KBM-7 (cell line): ENCODE measurements at places on chromosomes 3 and 15.

- DNase-seq = no peak
Observed at GRCh38 chr15:85874236-85874635, 79.5 kb upstream of the KLHL25 start.

- no peak for DNase-seq
Observed at GRCh38 chr15:48422401-48422800, 91.2 kb downstream of the DUT start.

GRCh38 chr3:63245726-63246241, 32.3 kb upstream of the SYNPR start:
- DNase-seq = no peak

DNA sequence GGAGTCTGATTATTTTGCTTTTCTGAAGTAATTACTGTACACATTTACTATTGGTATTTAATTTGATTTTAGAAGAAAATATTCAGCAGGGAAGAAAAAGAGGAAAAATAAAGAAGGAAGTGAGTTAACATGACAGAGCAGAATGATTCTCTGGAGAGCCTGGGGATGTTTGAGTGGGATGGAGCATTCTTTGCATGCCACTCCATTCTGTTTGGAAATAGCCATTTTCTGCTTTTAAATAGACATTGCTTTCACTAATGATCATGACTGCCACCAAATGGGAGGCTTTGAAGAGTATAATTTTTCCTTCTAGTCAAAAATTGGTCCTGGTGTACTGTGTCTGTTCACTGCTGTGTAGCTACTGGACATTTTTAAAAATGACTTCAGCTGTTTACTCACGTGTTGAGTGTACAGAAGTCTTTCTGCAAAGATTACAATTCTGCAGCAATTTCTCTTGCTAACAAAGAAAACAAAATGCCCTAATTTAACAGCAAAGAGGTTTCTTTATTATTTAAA, 196.1 kb downstream of the RYR3 start:
- DNase-seq = no peak

DNA sequence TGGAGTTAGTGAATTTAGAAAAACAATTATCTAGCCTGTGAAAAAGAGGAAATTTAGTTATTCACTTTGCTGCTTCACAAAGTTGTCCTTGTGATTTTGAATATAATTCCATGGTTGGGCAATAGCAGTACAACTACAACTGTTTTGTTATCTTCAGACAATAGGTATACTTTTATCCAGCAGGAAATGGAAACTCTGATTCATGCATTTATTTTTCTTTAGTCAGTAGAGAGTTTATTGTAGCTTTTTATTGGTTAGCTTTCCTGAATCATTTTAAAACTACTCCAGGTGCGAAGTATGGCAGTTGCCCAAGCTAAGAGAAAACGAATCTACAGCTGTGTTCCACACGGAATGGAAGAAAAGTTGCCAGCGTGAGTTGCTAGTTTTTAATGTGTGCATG, 80.3 kb downstream of the TM4SF4 start:
- no peak for DNase-seq

- DNase-seq = no peak
Observed at GRCh38 chr15:52795464-52796227, 5.5 kb upstream of the ONECUT1 start.

- no peak for DNase-seq
Observed at GRCh38 chr3:64190517-64191515, 34.5 kb downstream of the PRICKLE2 start.

GRCh38 chr3:159787794-159788205, 200.8 kb upstream of the IL12A start:
- DNase-seq = no peak

DNA sequence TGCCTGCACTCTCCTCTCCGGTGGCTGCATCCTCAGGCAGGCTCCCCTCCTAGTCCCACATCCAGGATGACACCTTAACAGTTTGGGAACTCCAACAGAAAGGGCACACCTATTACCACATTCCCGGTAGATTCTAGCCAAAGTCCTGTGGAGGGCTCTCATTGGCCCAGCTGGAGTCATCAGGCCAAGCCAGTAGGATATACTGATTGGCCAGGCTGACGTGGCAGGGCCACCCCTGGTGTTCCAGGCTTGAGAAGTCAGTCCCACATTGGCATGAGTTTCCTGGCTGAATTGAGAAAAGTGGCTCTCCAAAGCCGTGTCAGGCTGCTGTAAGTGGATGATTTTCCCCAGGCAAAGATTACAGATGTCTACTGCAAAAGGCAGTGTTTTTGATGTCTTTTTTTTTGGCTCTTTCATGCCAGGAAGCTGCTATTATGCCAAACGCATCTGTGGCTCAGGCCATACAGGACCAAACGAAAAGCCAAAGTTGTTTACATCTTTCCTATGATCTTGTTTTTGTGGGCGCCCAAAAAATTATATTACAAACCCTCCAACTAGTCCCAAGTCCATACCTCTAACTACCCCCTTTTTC, 6.6 kb upstream of the BLM start:
- no peak for DNase-seq

- peak; percentile 44 for DNase-seq
Observed at GRCh38 chr15:40693904-40694687, 878 bp upstream of the RAD51 start.

GRCh38 chr3:131551761-131552160, 49.0 kb upstream of the MRPL3 start:
- DNase-seq = no peak

- DNase-seq = no peak
Observed at GRCh38 chr3:129621626-129622225, 15.2 kb upstream of the PLXND1 start.

GRCh38 chr3:178342111-178342510, 194.1 kb upstream of the KCNMB2 start:
- no peak for DNase-seq

DNA sequence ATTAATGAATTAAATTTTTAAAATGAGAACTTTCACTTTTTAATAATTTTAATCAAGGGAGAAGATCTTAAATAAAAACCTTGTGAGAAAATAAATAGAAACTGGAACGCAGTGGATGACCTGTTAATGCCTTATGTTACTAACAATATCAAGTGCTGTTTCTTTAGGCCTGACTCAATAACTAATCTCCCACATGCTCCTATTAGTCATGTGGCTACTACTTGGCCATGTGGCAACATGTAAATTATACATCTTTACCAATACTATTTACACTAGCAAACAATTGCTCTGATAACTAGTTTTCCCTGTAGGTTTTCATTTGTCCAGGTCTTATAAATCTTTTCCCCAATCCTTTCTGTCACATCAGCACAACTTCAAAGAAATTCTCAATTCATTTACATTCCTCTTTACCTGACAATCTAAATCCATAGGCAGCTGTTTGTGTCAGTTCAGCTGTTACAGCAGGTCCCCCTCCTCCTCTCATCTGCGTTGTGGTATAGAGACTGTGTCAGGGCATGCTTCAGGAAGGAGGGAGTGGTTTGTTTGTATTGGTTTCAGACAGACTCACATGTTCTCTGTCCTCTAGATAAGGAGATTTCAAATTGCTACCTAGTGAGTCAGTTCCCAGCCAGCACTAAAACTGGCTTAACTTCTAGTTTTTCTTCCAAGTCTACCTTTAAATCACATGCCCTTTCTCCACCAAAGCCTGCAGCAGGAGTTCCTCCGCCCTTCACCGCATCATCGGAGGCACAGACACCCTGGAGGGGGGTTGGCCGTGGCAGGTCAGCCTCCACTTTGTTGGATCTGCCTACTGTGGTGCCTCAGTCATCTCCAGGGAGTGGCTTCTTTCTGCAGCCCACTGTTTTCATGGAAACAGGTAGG, 11.3 kb upstream of the C3orf52 start:
- no peak for DNase-seq

- no peak for DNase-seq
Observed at GRCh38 chr15:61070111-61070901, 158.8 kb downstream of the RORA start.
